Stimulated activated CD4-positive, alpha-beta T cell treated with anti-CD3 and anti-CD28 coated beads, Interleukin-1b, Interleukin-23, amount 100 ng/mL, for 24 hours (primary cell): ENCODE measurements at places on chromosomes 7 and 10.

DNA sequence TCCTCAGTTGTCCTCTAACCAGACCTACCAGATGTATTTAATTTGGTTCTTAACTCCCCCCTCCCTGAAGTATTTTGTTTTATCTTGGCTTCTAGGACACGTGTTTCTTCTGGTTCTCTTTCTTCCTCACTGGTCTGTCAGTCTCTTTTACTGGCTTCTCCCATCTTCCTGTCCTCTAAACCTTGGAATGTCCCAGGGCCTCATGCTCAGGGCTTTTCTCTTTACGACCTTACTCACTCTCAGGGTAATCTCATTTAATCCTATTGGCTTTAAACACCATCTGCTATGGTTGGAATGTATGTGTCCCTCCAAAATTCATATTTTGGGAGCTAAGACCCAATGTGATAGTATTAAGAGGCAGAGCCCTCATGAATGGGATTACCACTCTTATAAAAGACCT lies 418.2 kb upstream of the PODXL start:
- no peak for DNase-seq

- DNase-seq = no peak
Measured at GRCh38 chr7:66958538-66959350, 36.6 kb downstream of the SBDS start.

DNA sequence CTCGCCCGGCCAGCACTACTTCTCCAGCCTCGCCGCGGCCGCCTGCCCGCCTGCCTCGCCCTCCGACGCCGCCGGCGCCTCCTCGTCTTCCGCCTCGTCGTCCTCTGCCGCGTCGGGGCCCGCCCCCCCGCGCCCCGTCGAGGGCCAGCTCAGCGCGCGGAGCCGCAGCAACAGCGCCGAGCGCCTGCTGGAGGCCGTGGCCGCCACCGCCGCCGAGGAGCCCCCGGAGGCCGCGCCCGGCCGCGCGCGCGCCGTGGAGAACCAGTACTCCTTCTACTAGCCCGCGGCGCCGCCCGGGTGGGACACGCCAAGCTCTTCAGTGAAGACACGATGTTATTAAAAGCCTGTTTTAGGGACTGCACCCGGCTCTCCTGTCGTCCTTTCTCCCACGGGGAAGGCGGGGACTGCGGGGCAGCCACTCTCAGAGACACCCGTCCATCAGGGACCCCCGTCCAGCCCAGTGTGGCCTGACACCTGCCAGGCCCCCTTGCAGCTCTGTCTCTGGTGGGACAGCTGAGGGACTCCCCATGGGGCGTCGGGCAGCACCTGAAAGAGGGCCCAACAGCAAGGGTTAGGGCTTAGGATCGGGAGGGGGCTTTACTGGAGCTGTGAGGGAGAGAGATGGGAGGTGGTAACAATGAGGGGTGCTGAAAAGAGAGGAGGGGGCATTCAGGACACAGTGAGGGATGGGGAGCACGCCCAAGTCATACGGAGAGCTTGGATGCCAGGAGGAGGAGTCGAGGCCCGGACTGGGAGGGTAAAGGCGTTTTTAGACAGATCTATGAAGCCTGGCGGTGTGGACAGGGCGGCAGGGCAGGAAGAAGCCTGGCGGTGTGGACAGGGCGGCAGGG lies 34.7 kb downstream of the SPDYE6 start:
- DNase-seq = no peak

- DNase-seq = no peak
Measured at GRCh38 chr7:98681511-98681910, 64.4 kb downstream of the NPTX2 start.

- DNase-seq = no peak
Measured at GRCh38 chr7:77989981-77990566, 191.5 kb downstream of the PHTF2 start.

DNA sequence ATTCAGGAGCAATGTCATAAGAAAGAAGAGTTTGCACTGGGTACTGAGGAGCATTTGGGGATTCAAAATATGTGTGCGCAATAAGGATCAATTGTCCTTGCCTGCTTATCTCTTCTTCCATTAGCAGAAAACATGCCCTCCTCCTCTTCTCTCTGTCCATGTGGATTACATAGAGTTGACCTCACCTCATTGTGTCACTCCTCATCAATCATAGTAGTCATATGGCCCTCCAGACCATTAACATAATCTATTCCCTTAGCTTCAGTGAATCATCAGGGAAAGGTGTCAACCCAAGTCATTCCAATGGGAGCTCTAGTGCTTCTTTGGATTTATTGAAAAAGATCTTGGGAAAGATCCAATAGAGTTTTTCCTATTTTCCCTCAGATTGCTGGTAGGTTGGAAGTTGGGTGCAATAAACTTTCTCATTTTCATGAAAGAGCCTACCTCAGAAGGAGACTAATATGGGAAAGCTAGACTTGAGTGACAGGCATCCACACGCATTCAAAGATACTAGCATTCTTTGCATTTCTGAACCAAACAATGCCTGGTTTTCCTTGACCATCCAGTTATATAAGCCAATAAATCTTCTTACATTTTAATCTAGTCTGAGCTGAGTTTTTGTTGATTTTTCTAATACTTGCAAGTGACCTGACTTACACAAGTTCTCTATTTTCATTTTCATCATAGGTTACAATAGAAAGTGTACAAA lies 71.5 kb upstream of the FAM13C start:
- DNase-seq = no peak

DNA sequence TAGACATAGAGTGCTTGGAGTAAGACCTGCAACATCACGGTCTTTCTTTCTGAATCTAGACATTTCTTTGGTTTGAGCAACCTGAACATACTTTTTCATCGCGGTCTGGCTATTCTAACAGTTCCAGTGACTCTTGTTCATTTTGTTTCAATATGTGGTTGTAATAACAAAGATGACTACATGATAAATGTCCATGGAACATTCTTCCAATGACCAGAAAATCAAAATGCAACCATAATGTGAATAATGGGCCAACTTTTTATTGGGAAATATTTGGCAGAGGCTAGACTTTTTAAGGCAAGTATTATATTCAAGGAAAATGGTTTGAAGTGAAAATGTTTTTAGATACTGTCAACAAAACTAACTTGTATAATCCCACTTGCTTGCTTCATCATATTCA lies 282.5 kb downstream of the INHBA start:
- no peak for DNase-seq

- no peak for DNase-seq
Measured at GRCh38 chr10:3986493-3987142, 201.6 kb upstream of the KLF6 start.
